ENCODE measurements at places on chromosomes 13 and 19.

DNA sequence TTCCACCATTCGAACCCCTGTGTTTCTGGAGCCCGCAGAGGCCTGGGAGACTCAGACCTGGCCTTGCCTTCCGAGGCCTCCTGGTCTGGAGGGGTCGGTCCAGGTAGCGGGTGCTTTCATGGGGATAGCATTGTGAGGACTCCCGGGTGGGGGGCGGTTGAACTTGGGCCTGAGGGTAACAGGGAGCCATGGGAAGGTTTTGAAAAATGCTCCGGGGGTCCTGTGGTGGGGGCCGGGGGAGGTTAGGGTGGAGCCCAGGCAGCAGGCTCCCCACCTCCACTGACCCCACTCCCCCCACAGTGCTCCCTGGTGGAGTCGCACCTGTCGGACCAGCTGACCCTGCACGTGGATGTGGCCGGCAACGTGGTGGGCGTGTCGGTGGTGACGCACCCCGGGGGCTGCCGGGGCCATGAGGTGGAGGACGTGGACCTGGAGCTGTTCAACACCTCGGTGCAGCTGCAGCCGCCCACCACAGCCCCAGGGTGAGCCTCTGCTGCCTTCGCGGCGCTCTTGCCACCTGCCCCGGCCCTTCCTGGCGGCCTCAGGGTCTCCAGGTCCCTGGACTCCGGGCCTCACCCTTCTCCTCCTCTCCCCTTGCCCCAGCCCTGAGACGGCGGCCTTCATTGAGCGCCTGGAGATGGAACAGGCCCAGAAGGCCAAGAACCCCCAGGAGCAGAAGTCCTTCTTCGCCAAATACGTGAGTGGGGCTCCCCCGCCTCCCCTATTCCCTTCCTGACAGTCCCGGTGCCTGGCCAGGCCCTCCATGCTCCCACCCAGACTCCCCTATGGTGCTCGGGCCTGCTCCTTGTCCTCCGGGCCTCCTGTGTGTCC lies 3.8 kb upstream of the GARIN5A start:
- no peak for DNase-seq

DNA sequence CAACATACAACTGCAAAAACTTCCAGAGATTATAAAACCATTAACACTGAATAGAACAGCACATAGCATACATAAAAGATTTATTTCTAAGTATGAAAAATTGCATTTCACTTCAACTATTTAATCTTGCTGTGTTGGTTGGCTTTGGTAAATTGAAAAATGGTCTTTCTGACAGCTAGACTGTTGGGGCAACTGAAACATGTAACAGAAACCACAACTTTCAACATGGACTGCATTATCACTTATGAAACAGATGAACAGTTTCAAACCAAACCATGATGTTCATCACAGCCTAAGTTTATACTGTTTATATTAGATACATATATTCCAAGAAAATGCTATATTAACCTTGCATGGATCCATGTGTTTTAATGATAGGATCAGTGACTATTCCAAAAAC lies 324.1 kb upstream of the PCDH9 start:
- no peak for DNase-seq

DNA sequence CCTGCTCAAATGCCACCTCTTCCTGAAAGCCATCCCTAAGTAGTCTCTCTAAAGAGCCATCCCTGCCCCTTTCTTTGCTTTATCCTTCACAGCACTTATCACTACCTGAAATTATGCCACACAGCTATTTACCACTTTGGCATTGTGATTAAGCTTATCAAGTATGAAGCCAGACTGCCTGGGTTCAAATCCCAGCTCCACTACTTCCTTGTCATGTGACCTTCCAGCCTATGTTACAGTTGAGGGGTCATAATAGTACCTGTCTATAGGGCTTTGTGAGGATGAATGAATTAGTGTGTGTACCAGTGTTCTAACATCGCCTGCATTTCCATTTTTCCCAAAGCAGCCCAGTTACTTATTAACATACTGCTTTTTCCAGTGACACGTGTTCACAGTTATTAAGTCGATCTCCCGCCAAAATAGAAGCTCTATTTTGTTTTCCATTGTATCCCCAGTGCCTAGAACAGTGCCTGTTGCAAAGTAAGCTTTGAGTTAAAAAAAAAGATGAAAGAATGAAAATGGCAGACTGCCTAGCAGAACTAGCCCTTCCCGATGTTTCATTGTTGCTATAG lies 32.8 kb downstream of the ZSWIM9 start:
- DNase-seq, result no peak

GRCh38 chr19:54302257-54302656 lies 10.7 kb downstream of the LILRA5 start:
- no peak for DNase-seq

Data from stimulated activated CD4-positive, alpha-beta T cell treated with anti-CD3 and anti-CD28 coated beads, TNF-alpha, amount 100 ng/mL, for 24 hours (primary cell).